Activated effector memory CD4-positive, alpha-beta T cell treated with Interleukin-2 at 50 U/mL for 16 hours (primary cell): ENCODE measurements at places on chromosomes 2 and 18.

DNA sequence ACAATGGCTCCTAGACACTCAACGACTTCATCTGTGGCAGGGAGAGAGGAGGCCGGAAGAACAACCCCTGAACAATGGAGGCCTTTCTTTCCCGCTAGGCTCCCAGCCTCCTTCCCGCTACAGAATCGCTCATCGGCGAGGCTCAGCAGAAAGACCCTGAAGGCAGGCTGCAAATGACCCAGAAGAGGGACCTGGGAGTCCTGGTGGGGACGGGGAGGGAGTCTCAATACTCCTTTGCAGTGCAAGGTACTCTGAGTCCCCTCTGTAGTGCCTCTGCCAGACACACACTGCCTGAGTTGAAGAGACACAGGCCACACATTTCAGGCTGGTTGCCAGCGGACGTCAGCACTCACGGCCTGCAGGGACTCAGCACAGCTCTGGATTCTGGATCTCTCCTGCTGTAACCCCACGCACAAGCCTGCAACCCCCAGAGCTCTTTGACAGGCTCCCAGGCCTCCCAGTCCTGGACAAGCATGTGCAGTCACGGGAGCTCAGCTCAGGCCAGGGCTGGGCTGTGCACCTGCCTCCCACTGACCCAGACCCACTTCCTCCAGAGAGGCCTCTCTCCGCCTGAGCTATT is 6.1 kb downstream of the GPR17 start:
- DNase-seq = no peak

DNA sequence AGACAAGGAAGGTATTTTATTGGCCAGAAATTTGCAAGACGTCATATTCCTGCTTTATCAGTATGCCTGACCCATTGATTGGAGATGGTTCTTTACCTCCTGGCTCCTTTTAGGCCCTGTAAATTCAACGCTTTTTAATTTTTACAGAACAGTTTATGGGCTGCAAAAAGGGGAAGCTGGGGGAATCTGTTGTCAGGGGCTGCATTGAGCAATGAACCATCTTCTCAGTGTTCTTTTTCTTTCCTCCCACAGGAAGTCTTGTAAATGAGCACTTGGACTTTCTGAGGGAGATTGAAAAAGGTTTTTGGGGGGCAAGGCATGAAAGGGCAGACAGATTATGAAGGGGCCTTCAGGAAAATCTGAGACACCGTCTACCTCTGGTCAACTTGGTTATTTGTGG is 503.6 kb upstream of the TNP1 start:
- DNase-seq = no peak

DNA sequence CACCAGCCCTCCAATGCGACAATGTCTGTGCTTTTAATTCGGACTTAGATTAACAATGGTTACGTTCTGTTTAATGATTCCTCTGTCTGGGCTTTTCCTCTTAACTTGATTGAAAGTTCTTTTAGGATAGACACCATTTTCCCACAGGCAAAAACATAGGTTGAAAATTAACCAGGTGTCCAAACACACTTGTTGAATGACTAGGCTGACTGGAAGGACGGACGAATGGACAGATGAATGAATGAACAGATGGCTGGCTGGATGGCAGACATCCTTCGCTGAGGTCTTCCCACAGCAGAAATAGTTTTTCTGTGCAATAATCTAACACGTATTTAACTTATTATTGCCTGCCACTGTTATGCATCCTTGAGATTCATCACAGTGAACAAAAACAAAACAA is 298.8 kb downstream of the SRBD1 start:
- DNase-seq = no peak

- no peak for DNase-seq
These were observed 60.5 kb downstream of the INSIG2 start for GRCh38 chr2:118148809-118149208.

DNA sequence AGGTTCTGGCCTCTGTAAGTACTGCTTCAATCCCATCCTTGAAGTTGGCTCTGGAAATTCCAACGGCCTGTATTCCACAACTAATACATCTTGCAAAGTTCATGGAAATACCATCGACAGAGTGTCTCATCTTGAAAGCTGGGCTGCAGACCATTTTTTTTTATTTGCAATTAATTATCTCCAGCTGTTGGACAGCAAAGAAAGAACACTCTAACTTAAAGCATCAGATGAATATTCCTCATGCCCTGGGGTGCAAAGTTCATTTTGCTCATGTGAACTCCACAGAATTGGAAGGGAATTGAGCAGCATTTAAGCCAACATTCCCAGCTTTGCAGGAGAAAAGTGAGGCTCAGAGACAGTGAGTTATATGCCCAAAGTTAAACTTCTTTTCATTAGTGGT is 96.5 kb upstream of the PIEZO2 start:
- no peak for DNase-seq
